ENCODE measurements at places on chromosomes 13 and 19.

- DNase-seq: no peak
These were observed 554.1 kb downstream of the KCTD12 start for GRCh38 chr13:76331943-76332712.

DNA sequence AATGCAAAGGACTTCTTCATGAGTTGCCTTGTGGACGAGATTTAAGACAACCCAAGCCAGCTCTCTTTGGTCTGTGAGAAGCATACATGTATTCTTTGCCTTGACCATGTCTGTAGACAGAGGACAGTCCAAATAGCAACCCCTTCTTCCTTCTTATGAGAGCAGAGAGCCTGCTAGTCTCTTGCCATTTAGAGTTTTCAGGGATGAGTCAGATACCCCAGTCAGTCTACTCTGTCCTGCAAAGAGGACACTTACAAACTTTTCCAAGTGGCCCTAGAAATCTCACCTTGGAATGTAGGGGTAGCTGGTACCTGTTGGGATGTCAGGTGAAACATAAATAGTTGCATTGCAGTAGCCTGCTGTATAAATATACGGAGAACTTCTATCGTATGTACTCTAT, 36.7 kb downstream of the DNAJC3 start:
- DNase-seq: no peak

- DNase-seq: no peak
These were observed 4.8 kb downstream of the PNKP start for GRCh38 chr19:49862391-49863253.

DNA sequence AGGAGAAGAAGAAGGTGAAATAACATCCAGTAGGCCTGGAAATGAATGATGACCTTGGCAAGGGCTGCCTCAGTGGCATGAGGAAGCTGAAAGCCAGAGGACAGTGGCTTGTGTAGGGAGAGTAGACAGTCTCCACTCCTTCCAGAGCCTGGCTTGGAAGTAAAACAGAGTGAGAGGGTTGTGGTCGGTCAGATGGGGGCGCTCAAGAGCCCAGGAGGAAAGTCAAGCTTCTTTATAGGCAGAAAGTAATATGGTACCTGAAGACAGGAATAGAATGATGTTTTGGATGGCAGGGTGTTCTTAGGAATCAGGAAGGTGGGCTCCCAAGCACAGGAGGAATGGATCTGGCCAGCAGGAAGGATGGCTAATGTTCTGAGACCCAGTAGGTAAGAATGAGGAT, 75.1 kb upstream of the TSC22D1 start:
- DNase-seq: no peak

GRCh38 chr19:3798137-3798536, 12.0 kb upstream of the MATK start:
- DNase-seq: no peak

DNA sequence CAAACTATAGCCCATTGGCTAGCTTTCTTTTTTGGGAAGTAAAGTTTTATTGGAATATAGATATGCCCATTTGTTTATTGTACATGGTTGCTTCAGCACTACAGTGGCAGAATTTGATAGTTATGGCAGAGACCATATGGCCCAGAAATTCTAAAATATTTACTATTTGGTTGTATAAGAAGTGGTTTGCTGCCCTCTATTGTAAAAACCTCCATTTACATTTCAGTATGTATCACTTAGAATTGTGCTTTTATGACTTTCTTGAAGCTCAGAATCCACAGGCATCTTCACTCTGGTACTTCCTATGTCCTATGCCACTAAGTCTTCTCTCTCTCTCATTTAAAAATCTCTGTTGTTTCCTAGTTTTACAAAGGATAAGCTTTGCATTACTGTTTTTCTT, 37.7 kb downstream of the DLEU7 start:
- no peak for DNase-seq

All from vagina (tissue), 2 donors.